ENCODE measurements at places on chromosomes 7 and 10.

GRCh38 chr10:82618007-82618406, 743.0 kb downstream of the NRG3 start:
- DNase-seq, result no peak

GRCh38 chr10:93390306-93391090, 91.6 kb downstream of the MYOF start:
- no peak for DNase-seq

DNA sequence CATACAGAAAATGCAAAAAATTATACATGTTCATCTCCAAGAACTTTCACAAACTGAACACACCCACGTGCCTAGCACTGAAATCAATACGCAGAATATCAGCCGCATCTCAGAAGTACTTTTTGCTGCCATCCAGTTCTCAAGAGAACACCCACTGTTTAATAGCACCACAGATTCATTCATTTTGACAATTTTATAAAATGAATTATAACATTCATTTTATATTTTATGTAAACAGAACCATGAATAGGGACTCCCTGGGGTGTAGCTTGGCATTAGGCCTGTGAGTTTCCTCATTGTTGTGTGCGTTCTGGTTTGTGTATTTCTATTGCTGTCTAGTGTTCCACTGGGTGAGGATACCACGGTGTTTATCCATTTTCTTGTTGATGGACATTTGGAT, 77.3 kb upstream of the PIP4K2A start:
- DNase-seq, result no peak

GRCh38 chr7:26499315-26499897, 207.7 kb downstream of the SNX10 start:
- no peak for DNase-seq

- no peak for DNase-seq
Measured at GRCh38 chr7:127880454-127880853, 150.8 kb downstream of the LRRC4 start.

DNA sequence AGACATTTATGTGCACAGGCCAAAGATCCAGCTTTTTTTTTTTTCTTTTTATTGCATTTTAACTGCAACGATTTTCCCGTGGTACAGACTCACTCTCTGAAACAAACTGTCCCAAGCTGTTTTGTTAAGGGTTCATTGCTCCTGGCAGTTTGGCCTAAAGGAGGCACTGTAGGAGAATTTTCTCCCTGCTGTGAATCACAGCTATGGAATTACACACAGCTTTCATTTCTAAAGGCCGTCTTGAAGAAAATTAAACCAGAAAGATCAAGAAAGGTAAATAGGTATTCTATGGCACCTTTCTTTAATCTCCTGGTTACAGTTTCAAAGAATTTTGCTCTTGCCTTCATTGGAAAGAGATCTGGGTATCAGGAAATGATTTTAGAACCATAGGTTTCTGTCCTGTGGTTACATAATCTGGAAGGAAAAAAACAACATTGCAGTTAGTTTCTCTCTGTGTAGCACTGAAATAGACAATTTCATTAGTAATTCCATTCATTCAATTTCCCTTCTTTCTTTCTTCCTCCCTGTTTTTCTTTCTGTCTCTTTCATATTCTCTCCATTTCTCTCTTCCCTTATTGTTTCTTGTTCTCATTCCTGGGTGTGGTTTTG, 51.2 kb downstream of the PDK4 start:
- no peak for DNase-seq

DNA sequence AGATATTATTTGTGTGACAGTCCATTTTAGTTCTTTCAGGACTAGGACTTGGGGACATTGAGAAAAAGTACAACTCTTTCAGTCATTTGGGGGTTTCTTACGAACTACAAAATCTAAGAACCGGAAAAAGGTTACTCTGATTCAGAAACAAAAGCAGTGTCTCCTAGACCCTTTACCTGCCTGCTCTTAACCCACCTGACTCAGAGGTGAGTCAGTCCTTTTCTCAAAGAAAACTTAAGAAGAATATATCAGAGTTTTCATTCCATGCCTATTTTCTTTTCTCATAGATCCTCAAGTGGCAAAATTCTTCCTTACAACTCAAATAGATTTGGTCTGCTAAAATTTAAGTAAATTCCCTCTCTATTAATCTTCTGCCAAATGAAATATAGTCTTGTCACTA, 114.9 kb upstream of the PTN start:
- no peak for DNase-seq

- DNase-seq, result no peak
Measured at GRCh38 chr10:108204528-108205305, 1040.2 kb upstream of the SORCS1 start.
